MM.1S (cell line): ENCODE measurements at places on chromosomes 16 and 17.
A peak's percentile ranks its signal among the peaks of the same experiment; 100 is the strongest.

DNA sequence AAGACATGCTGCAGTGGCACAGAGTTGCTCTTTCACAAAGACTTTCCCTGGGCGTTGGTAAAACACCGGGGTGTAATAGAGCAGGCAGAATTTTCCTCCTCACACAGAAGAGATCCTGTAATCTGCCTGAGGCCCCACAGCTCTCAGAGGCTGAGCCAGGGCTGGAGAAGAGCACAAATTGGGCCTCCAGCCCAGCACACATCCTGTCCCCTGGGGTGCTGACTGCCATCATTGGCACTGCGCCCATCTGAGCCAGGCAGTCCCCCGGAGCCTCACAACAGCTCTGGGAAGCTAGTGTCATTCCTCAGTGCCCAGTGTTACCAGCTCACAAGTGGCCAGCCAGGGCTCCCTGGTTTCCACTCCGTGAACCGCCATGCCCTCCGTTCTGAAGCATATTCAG is 119.4 kb downstream of the SOCS1 start:
- no peak overlapping the region for H3K27ac ChIP-seq
- H3K36me3 ChIP-seq: no peaks in the 10 kb centered on the region
- H3K4me3 ChIP-seq: no peak overlapping the region
- DNase-seq: no peak
- no peaks in the 10 kb centered on the region for H3K27me3 ChIP-seq

- no peaks in the 10 kb centered on the region for H3K4me1 ChIP-seq
- DNase-seq: no peak
- H3K27me3 ChIP-seq: no peaks in the 10 kb centered on the region
Observed at GRCh38 chr17:4440690-4441686, 7.2 kb downstream of the SPNS3 start.

- no peaks in the 10 kb centered on the region for H3K36me3 ChIP-seq
- H3K4me1 ChIP-seq: no peaks in the 10 kb centered on the region
- H3K4me3 ChIP-seq: no peak overlapping the region
- H3K27ac ChIP-seq: no peak overlapping the region
Observed at GRCh38 chr17:1695365-1695764, 10.7 kb upstream of the PRPF8 start.

DNA sequence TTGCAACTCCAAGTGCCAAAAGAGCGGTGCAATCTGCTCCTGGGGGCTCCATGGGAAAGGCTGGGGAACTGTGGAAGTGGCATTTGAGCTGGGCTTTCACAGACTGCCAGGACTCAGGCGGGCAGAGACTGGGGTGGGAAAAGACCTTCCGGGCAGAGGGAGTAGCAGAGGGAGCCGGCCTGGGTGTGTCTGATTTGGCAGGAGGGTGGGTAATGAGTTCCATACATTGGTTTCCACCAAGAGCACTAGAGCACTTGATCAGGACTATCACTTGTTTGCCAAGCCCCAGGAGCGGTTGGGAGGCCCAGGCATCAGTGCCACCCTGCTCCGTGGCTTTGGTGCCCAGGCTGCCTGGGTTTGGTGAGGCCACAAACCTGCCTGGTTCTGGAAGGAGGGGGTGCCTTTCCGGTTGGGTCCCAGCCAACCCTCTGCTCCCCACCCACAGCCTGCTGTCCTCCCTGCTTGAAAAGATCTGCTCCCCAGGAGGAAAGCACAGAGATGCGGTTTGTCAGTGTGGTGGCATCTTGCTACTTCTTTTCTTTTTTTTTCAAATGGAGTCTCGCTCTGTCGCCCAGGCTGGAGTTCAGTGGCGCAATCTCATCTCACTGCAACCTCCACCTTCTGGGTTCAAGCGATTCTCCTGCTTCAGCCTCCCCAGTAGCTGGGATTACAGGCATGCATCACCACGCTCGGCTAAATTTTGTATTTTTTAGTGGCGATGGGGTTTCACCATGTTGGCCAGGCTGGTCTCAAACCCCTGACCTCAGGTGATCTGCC is 3.5 kb upstream of the TRIM47 start:
- H3K27ac ChIP-seq: no peak overlapping the region
- DNase-seq: peak; percentile 2
- no peaks in the 10 kb centered on the region for H3K27me3 ChIP-seq
- no peaks in the 10 kb centered on the region for H3K36me3 ChIP-seq

DNA sequence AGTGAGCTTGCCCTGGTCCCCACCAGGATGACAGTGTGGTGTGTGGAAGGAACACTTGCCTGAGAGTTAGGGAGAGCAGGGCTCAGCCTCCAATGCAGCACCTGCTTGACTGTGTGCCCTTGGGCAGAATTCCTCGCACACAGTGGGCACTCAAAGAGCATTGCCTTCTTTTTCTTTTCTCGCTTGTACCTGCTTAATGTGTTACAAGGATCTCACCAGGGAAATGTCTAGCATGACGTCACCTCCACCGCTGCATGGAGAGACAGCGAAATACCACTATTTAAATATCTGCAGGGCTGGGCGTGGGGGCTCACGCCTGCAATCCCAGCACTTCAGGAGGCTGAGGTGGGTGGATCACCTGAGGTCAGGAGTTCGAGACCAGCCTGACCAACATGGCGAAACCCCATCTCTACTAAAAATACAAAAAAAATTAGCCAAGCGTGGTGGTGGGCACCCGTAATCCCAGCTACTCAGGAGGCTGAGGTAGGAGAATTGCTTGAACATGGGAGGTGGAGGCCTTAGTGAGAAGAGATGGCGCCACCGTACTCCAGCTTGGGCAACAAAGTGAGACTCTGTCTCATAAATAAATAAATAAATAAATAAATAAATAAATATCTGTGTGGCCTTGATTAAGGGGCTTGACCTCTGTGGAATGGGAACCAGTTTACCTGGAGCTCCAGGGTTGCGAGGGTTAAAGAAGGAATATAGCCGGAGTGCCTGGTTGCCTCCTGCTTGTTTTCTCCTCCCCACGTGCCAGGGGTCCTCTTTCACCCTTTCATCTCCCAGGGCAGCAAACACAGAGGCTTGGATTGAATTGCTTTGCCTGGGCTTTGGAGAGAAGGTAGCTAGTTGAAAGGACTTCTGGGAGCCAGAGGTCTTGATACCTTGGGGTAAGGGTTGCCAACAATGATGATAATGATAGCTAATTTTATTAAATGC is 16.3 kb downstream of the SNX29 start:
- H3K36me3 ChIP-seq: no peaks in the 10 kb centered on the region
- no peak overlapping the region for H3K4me3 ChIP-seq

GRCh38 chr17:16197276-16197675 is 18.1 kb downstream of the NCOR1 start:
- H3K4me3 ChIP-seq: no peak overlapping the region
- H3K27me3 ChIP-seq: no peaks in the 10 kb centered on the region
- no peak overlapping the region for H3K27ac ChIP-seq
- 0 out of 2 replicates have a peak, but pooled peaks cover 3% of the 10 kb centered on the region for H3K36me3 ChIP-seq
- DNase-seq: no peak
- no peaks in the 10 kb centered on the region for H3K4me1 ChIP-seq

DNA sequence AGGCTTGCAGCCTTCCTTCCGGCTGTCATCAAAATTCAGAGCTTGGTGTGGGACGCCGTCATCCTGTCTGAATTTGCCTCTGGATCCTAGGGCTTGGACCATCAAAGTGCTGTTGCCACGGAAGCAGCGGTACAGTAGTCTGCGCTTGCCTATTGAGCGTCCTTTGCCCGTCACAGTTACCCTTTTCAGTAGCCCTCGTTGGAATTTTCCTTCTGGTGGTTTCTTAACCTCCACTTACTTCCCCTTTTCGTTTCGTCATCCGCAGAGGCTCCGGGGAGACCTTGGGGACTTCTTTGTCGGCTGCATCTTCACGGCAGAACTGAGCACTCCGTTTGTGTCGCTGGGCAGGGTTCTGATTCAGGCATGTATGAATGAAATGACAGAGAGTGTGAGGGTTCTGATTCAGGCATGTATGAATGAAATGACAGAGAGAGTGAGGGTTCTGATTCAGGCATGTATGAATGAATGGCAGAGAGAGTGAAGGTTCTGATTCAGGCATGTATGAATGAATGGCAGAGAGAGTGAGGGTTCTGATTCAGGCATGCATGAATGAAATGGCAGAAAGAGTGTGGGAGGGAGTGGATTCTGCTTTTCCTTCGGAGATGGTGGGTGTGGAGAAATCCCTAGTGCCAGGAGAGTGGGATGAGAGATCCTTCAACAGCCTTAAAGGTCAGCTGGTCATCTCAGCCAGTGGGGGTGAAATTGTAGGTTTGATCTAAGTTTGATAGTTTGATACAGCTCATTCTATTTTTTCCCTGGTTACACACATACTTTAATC is 8.0 kb downstream of the TLCD3A start:
- no peaks in the 10 kb centered on the region for H3K27me3 ChIP-seq
- H3K4me1 ChIP-seq: no peaks in the 10 kb centered on the region
- H3K4me3 ChIP-seq: no peak overlapping the region
- DNase-seq: no peak
- H3K27ac ChIP-seq: no peak overlapping the region

- no peaks in the 10 kb centered on the region for H3K27me3 ChIP-seq
- H3K4me1 ChIP-seq: no peaks in the 10 kb centered on the region
- H3K27ac ChIP-seq: no peak overlapping the region
- DNase-seq: no peak
Observed at GRCh38 chr16:13307255-13307654, 405.9 kb downstream of the SHISA9 start.

GRCh38 chr16:65660390-65660789 is 538.5 kb upstream of the CDH11 start:
- H3K27me3 ChIP-seq: no peaks in the 10 kb centered on the region
- H3K4me3 ChIP-seq: no peak overlapping the region
- H3K36me3 ChIP-seq: no peaks in the 10 kb centered on the region
- no peak for DNase-seq

DNA sequence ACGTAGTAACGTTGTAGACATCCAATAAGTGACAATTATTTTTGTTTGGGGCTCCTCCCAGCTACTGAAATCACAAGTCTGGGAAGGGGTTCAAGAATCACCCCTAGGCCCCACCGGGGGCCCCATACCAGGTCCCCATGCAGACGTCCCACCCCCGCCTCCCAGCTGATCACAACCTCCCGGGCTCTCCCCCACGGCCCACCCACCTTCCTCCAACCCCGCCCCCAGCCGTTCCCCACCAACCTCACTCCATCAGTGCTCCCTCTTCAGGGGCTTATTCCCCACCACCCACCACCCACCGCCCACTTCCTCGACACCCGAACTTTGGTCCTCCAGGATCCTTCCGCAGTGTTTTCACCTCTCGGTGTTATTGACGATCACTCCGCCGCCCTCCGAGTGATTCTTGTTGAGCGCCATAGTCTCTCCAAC is 240 bp downstream of the WBP2 start:
- peaks cover 12% of the 10 kb centered on the region for H3K4me1 ChIP-seq
- no peak for DNase-seq
- H3K36me3 ChIP-seq: no peaks in the 10 kb centered on the region
- peak overlapping the region; percentile 11; the same call in 1 of the 2 replicates for H3K27ac ChIP-seq
- no peaks in the 10 kb centered on the region for H3K27me3 ChIP-seq

- DNase-seq: no peak
- no peaks in the 10 kb centered on the region for H3K4me1 ChIP-seq
- no peaks in the 10 kb centered on the region for H3K36me3 ChIP-seq
- H3K27me3 ChIP-seq: no peaks in the 10 kb centered on the region
Observed at GRCh38 chr16:68835970-68836369, 7.4 kb upstream of the TANGO6 start.

DNA sequence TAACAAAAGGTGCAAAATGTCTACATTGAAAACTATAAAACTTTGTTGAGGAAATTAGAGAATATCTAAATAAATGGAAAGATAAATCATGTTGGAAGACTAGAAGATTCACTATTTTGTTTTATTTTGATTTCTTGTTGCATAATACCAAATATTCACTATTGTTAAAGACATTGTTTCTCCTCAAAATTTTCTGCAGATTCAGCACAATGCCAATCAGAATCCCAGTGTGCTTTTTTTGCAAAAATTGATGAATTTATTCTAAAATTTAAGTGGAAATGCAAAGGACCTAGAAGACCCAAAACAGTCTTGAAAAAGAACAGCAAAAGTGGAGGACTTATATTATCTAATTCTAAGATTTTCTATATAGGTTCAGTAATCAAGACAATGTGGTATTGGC is 40.4 kb downstream of the TTLL6 start:
- no peak overlapping the region for H3K27ac ChIP-seq
- H3K4me3 ChIP-seq: no peak overlapping the region
- DNase-seq: no peak
- no peaks in the 10 kb centered on the region for H3K36me3 ChIP-seq
- no peaks in the 10 kb centered on the region for H3K4me1 ChIP-seq
- no peaks in the 10 kb centered on the region for H3K27me3 ChIP-seq

GRCh38 chr17:75927286-75927922 is 13.4 kb downstream of the FBF1 start:
- H3K4me3 ChIP-seq: no peak overlapping the region
- no peaks in the 10 kb centered on the region for H3K36me3 ChIP-seq
- no peak overlapping the region for H3K27ac ChIP-seq
- no peaks in the 10 kb centered on the region for H3K27me3 ChIP-seq

DNA sequence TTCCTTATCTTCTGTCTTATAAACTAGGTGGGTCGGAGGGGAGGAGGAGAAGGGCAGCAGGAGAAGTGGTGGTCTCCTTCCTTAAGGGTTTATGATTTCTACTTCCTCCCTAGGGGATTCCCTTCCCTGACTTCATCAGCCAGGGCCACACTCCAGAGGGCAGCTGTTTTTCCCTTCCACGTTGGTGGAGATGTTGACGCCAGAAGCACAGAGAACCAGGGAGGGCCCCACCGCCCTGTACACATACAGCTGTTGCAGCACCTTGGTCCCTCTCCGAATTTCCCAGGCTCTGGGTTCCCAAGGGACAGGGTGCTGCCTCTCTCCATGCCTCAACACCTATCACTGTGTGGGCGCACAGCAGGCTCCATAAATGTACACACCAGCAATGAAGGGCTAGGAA is 5.6 kb upstream of the SLC6A4 start:
- H3K4me3 ChIP-seq: no peak overlapping the region
- H3K27me3 ChIP-seq: peaks cover 7% of the 10 kb centered on the region; the same call in 1 of the 2 replicates
- H3K4me1 ChIP-seq: no peaks in the 10 kb centered on the region
- H3K27ac ChIP-seq: no peak overlapping the region
- no peaks in the 10 kb centered on the region for H3K36me3 ChIP-seq

- H3K27me3 ChIP-seq: no peaks in the 10 kb centered on the region
- H3K27ac ChIP-seq: no peak overlapping the region
- no peak for DNase-seq
- H3K4me3 ChIP-seq: no peak overlapping the region
- H3K36me3 ChIP-seq: no peaks in the 10 kb centered on the region
Observed at GRCh38 chr16:58324792-58325191, 30.0 kb upstream of the PRSS54 start.

- no peaks in the 10 kb centered on the region for H3K4me1 ChIP-seq
- DNase-seq: no peak
- H3K36me3 ChIP-seq: no peaks in the 10 kb centered on the region
- no peak overlapping the region for H3K4me3 ChIP-seq
- no peak overlapping the region for H3K27ac ChIP-seq
Observed at GRCh38 chr17:82838386-82839063, 1.3 kb downstream of the ZNF750 start.
